ENCODE measurements at places on chromosomes 4 and X.

DNA sequence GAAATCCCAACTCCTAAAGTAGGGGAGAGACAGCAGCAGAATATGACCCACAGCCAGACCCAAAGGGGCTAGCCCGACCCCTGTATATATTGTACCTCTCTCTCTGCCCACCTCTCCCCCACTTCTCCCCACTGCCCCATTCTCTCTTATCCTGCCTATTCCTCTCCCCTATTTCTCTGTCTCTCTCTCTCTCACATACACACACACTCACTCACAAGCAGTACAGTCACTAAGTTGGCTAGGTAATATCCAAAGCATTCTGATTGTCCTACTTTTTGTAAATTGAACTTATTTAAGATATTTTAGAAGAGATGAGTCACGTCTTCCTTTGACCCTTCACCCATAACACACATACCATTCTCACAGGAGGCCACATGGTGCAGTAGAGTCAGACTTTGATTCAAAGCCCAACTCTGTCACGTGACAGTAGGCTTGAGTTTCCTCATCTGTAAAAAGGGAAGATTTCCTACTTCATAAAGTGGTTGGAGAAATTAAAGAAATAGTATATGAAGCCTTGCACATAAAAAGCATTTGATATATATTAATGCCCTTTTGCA, 29.5 kb downstream of the SRPX2 start:
- no peak for DNase-seq

GRCh38 chr4:98771959-98772632, 113.7 kb upstream of the TSPAN5 start:
- no peak for DNase-seq

DNA sequence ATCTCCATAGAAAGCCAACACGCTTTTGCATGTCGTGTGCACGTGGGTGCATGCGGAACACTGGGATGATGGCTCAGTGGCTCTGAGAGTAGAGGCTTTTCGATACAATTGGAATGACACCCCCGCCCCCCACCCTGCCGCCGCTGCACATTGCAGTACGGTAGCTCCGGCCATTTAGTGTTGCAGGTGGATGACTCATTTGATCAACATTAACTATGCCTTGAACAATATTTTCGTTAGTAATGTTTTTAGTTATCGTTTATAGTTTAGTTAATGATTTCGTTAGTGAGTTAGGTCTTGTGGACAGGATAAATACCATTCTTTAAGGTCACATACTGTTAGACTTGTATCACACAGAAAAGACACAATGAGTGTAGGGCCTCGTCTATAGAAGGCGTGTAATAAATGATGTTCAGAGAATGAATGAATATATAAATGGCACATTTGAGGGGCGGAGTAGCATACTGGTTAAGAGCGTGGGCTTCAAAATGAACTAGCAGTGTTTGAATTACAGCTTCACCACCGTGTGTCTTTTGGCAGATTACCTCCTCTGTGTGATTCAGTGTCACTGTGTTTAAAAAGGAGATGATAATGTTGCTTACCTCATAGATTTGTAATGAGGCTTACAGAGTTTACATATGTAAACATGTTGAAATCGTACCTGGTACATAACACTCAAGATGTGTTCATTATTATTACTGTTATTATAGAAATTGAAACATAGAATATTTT, 67.2 kb upstream of the TENM3 start:
- DNase-seq = no peak

DNA sequence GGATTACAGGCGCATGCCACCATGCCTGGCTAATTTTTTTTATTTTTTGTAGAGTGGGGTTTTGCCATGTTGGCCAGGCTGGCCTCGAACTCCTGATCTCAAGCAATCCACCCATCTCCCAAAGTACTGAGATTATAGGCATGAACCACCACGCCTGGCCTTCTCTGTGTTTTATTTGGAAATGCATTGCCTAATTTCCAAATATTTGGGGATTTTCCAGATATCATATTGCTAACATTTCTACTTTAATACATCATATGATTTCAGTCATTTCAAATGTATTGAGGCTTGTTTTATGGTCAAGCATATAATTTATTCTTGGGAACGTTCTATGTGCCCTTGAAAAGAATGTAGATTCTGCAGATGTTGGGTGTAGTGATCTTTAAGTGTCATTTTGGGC, 38.8 kb downstream of the FGF2 start:
- no peak for DNase-seq

DNA sequence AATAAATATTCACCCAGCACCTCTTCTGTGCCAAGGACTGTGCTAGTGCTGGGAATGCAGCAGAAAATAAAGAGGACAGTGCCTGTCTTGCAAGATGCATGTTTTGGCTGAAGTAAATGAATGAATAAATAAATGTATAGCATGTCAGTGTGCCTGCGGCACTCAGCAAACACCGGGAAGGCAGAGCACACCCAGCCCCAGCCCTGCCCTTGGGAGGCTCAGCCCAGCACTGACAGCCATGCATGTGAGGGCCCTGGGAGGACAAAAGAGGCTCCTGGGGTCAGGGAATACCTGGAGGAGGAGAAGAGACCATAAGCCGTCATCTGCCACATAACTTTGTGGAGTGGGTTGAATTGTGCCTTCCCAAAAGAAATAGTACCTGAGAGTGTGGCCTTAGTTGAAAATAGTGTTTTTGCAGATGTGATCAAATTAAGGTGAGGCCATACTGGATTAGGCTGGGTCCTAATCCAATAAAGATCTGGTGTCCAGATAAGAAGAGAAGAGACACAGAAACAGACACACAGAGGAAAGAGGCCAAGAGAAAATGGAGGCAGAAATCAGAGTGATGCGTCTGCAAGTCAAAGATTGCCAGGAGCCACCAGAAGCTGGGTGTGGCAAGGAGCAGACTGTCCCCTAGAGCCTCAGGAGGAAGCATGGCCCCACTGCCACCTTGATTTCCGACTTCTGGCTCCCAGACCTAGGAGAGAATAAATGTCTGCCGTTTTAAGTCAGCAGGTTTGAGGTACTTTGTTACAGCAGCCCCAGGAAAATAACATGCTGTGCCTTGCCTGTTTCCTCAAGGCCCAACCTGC, 16.3 kb downstream of the C4orf50 start:
- no peak for DNase-seq

DNA sequence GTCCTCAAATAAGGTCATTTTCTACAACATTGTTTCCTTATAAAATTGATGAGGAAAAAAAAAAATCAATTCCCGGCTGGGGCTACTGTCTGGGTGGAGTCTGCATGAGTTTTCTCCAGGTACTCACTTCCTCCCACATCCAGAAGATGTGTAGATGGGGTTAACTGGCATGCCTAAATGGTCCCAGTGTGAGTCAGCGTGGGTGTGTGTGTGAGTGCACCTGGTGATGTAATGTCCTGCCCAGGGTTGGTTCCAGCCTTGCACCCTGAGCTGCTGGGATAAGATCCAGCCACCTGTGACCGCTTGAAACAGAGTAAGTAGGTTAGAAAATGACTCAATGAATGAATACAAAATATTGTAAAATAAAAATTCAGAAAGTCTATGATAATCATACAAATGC, 11.1 kb downstream of the USP26 start:
- DNase-seq = no peak

- DNase-seq = peak; percentile 31
Observed at GRCh38 chr4:17347445-17347844, 164.4 kb downstream of the QDPR start.

DNA sequence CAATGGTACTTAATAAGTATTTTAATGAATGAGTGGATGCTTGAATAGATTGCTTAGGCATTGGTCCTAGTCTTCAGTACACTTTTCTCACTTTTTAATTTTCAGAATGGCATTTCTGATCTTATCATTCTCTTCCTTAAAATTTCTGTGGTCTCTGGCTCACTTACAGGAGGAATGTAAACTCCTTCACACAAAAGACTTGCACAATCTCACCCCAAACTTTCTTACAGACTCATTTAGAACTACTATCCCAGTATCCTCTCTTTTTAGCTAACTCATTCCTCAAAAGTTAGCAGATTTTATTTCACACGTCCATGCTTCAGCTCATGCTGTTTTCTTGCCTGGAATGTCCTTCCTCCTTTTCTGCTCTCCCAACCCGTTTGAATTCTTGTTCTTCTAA, 350.1 kb downstream of the GRXCR1 start:
- DNase-seq = no peak

GRCh38 chrX:20294957-20295356, 28.2 kb upstream of the RPS6KA3 start:
- DNase-seq = no peak

GRCh38 chr4:35494955-35495354, 749.4 kb downstream of the ARAP2 start:
- DNase-seq = no peak

GRCh38 chr4:127446427-127446885, 186.3 kb upstream of the INTU start:
- DNase-seq = no peak

GRCh38 chr4:150679018-150679764, 97.2 kb downstream of the MAB21L2 start:
- no peak for DNase-seq

DNA sequence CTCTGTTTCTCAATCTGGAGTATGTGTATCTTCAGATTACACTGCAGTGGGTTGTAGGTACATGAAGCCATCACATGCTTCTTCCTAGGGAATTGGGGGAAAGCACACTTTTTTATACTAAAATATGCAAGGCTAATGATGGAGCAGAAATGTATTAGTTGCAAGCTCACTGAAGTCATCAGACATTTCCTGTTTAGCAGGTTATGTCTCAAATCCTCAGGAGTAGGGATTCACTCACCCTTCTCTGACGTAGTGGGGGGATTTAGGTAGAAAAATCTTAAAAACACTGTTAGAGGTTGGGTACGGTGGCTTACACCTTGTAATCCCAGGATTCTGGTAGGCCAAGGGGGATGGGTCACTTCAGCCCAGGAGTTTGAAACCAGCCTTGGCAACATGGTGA, 128.4 kb upstream of the GPC4 start:
- no peak for DNase-seq
